Peyer's patch (tissue), 4 donors: ENCODE measurements at places on chromosomes 1 and 21. TPM values are rescaled to one million over a fixed set of nuclear protein-coding genes. Genes with fewer than 3 reads are reported as not detected.

GRCh38 chr1:24302209-24302611, 16.9 kb upstream of the GRHL3 start:
- no peak for DNase-seq
- H3K36me3 ChIP-seq = no peaks in the 10 kb centered on the region
- no peak overlapping the region for H3K27ac ChIP-seq

- no peak overlapping the region for H3K4me3 ChIP-seq
- DNase-seq = no peak
- H3K27ac ChIP-seq = no peak overlapping the region
- H3K4me1 ChIP-seq = no peaks in the 10 kb centered on the region
- H3K27me3 ChIP-seq = no peaks in the 10 kb centered on the region
- H3K36me3 ChIP-seq = no peaks in the 10 kb centered on the region
Observed at GRCh38 chr1:10187026-10187334, 23.4 kb upstream of the KIF1B start.

DNA sequence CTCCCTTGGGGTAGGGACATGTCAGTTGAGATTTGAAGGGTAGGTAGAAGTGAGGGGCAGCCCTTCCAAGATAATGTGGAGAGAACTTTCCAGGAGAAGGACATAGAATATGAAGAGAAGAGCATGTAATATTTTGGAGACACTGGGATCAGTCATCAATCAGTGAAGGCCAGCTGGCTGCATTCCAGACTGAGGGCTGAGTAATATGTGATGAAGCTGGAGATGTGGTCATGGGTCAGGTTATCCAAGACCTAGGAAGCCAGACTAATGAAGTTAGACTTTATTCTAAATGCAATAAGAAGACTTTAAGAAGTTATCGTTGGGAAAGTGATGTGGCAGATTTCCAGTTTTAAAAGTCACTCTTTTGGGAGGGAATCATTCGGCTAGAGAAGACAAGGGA, 262.0 kb downstream of the HMCN1 start:
- H3K27ac ChIP-seq = no peak overlapping the region
- no peaks in the 10 kb centered on the region for H3K4me1 ChIP-seq
- H3K27me3 ChIP-seq = no peaks in the 10 kb centered on the region
- H3K36me3 ChIP-seq = no peaks in the 10 kb centered on the region
- DNase-seq = no peak
- no peak overlapping the region for H3K4me3 ChIP-seq

GRCh38 chr1:5995871-5996630, 3.8 kb upstream of the NPHP4 start:
- H3K4me3 ChIP-seq = no peak overlapping the region
- DNase-seq = no peak
- H3K27ac ChIP-seq = no peak overlapping the region
- H3K27me3 ChIP-seq = no peaks in the 10 kb centered on the region
- no peaks in the 10 kb centered on the region for H3K36me3 ChIP-seq
- H3K4me1 ChIP-seq = peaks cover 22% of the 10 kb centered on the region

GRCh38 chr21:45383615-45384201, 21.3 kb upstream of the COL18A1 start:
- H3K27me3 ChIP-seq = no peaks in the 10 kb centered on the region
- no peak overlapping the region for H3K4me3 ChIP-seq
- no peak overlapping the region for H3K27ac ChIP-seq
- no peak for DNase-seq
- no peaks in the 10 kb centered on the region for H3K4me1 ChIP-seq

- H3K36me3 ChIP-seq = no peaks in the 10 kb centered on the region
- no peak for DNase-seq
- no peak overlapping the region for H3K4me3 ChIP-seq
- no peak overlapping the region for H3K27ac ChIP-seq
- no peaks in the 10 kb centered on the region for H3K27me3 ChIP-seq
Observed at GRCh38 chr1:214438530-214438929, 112.9 kb downstream of the PTPN14 start.

The PODN gene
- 13.5 TPM for total RNA-seq

The ZBTB37 gene
- 9.2 TPM for total RNA-seq
